ENCODE measurements at places on chromosomes 6 and 20.

- DNase-seq, result no peak
These were observed 4.7 kb downstream of the ECT2L start for GRCh38 chr6:138800377-138801150.

DNA sequence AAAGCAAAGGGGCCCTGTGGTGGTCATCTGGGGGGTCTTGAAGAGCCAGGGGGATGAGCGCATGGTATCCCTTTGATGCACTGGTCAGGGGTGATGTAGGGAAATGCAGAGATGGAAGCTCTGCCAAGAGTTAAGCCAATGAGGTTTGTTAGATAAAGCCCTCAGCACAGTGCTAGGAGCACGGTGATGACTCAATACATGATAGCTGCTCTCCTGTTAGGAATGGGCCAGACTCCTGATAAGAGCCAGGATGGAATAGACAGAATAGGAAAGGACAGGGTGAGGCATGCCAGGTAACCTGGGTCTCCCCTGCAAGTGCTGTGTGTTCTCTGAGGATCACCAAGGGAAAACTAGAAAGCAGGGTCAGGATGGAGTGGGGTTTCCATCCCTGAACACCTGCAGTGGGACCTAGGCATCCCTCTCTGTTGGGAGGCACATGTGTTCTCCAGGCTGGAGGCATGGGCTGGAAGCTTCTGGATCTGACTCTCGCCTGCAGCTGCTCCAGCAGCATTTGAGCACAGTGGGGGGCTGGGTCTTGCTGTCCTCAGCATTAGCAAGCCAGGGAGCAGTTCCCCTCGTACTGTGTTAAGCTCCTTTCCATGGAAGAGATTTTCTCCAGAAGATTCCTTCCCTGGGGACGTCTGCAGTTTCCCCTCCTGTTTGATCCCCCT, 71.8 kb upstream of the TIAM2 start:
- DNase-seq, result no peak

- no peak for DNase-seq
These were observed 589.1 kb downstream of the EYS start for GRCh38 chr6:65117817-65118409.

DNA sequence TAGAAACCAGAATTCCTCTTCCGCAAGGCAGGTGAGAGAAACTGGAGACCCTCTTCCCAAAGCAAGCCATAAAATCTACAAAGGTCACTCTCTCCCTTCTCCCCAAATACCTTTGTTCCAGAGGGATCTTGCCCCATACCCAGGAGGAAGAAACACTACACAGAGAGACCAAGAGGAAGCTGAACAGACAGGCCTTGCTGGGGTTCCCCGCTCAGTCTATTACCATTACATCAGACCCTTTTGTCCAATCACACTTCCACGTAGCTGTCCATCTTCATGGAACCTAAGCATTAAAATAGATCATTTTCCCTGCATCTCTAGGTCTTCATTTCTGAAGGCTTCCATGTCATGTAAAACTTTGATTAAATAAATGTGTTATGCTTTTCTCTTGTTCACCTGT, 32.1 kb downstream of the METTL24 start:
- no peak for DNase-seq

GRCh38 chr6:125923366-125923877, 33.1 kb upstream of the HINT3 start:
- DNase-seq, result no peak
